Transverse colon (tissue), 4 donors: ENCODE measurements at places on chromosomes 7 and 10. TPM values are rescaled to one million over a fixed set of nuclear protein-coding genes. Genes with fewer than 3 reads are reported as not detected.
A peak's percentile ranks its signal among the peaks of the same experiment; 100 is the strongest.

- peak; percentile 21 for DNase-seq
Measured at GRCh38 chr7:41065663-41066062, 637.2 kb downstream of the INHBA start.

DNA sequence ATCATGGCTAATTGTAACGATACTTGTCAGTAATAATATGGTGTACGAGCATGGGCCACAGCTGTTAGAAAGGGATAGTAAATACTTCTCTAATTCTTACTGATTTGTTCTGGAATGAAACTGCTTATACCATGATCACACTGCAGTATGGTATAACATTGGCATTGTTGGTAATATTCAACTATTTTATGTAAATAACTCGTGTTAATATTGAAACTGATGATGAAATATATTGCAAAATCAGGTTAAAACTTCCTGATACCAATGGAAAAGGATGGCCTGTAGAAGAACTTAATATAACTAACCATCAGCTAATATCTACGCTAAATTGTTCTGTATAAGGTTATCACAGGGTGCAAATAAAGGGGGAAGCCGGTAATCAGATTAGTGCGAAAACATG, 10.3 kb downstream of the OR2A14 start:
- DNase-seq = no peak

GRCh38 chr10:88427024-88427423, 156.1 kb downstream of the RNLS start:
- DNase-seq = no peak

GRCh38 chr10:126062131-126063032, 166.0 kb downstream of the FANK1 start:
- DNase-seq = peak; percentile 40

DNA sequence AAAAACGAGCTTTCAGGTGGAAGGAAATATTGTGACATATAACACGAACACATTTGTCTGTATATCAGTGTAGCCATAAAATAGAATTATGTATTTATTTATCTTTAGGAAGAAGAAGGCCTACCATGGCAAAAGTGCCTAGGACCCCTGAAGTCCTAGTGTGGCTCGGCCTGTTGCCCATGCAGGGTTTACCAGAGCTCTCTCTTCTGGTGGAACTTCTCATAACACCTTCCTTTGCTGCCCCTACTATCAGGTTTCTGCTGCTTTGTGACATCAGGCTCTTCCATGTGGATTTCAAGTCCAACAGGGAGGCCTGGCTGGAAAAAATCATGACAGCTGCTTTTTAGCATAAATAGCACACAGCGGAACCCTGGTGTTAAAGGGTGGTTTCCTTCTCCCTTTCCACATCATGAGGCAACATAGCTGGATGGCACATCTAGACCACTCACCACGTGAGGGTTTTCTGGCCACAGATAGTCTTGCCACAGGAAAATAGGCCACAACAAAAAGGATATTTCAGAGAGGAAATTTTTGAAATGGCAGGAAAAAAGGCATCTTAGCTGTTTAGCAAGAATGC, 44.8 kb upstream of the ADO start:
- no peak for DNase-seq

- peak; percentile 26 for DNase-seq
Measured at GRCh38 chr10:50577681-50578350, 45.9 kb downstream of the SGMS1 start.

GRCh38 chr7:156192921-156193320, 380.7 kb upstream of the SHH start:
- DNase-seq = no peak

DNA sequence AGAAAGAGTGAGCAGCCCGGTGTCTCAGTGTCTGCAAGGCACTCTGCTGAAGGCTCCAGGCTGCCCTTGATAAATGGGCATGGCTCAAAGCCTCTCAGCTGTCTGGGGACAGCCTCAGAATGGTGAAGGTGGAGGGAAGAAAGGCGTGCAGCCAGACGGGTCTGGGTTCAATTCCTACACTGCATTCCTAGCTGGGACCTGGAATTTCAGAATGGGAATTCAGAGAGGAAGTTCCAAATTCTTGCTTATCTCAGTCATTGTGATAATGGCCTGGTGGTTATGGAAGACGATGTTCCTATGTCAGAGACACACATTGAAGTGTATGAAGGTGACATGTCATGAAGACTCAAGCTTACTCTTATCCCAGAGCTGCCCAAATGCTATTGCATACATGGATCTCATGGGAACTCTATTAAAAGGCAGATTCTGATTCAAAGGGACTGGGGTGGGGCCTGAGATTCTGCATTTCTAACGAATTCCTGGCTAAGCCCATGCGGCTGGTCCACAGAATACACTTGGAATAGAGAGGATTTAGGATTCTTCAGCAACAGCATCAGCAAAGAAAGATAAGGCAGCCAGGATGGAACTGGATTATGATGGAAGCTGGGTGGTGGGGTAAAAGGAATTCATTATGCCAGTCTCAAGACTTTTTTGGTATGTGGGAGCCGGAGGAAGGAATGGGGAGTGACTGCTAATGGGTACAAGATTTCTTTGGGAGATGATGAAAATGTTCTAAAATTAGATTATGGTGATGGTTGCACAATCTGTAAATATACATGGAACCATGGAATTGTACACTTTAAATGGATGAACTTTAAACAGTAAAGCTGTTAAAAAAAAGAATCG, 82.6 kb upstream of the ZMIZ1 start:
- no peak for DNase-seq

DNA sequence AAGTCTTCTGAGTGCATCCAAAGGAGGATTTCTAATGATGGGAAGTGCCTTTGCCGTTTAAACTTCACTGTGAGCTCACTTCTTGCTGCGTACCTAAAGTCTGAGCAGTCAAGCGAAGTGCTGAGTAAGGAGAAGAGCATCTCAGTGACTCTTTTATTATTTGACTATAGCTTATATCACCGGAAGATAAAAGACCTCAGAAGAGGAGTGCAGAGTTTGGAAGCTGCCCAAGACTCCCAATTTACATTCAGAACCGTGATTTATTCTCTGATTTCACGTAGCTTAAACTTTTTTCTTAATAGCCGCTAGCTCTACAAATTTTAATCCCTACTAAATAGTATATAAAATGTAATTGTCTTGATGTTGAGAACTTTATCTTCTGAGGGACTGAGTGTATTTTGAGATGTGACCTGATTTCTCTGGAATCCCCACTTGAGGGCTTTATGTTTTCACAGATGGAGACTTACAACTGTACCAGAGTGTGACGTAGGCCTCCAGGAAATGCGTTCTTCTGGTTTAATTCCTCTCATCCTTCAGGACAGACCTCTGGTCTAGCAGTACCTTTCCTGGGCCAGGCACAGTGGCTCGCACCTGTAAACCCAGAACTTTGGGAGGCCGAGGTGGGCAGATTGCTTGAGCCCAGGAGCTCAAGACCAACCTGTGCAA, 51.1 kb downstream of the CAMK1D start:
- DNase-seq = no peak

DNA sequence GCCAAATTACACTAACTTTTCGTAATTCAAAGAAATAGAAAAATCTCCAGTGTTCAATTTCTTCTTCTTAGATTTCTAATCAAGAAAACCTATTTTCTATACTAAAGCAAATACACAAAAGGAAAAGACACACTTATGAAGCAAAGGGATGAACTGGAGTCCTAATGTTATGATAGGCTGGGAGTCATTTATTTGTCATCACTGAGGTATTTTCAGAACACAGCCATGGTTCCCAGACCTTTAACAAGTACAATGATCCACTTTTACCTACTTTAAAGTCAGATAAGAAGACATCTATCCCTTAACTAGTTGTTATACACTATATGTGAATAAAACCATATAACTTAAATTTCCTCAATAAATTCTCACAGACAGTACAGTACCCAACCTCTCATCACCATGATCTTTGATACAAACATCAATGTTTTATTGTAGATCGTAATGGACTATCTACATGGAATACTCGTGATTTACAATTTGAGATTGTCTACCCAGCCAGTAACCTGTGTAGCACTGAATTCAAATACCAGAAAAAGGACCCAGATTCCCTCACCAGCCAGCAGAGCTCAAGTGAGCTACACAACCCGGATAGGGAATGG, 12.5 kb downstream of the ASNS start:
- DNase-seq = no peak

- no peak for DNase-seq
Measured at GRCh38 chr7:3806516-3806915, 505.5 kb downstream of the SDK1 start.

GRCh38 chr7:30458311-30458710, 20.3 kb downstream of the NOD1 start:
- DNase-seq = no peak

DNA sequence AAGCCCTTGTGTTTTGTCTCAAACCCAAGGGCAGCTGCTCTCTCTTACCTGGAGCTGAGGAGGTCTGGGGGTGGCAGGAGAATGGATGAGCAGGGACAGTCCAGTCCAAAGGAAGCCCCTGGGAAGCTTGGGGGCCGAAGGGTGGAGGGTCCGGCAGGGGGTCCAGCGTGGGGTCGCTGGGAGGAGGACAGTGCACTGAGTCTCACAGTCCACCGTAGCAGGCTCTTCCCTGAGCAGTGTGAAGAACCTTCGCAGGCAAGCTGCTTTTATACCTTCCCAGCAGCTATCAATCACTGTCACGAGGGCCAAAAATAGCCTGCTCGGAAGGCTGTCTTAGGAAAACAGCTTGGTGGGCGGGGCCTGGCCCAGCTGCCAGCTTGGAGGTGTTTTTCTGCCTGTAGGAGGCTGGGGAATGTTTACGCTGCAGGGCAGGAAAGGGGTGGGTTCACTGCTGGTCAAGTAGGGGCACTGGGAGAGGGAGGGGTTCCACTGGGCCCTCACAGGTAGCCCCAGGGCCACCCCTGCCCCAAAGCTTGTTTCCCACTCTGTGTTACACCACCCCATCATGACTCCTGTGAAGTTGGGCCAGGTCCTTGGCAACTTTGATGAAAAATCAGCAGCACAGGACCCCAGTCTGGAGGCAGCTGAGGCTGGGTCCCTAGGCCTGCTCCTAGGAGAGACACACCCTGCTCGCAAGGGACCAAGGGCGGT, at the start of gene DEPP1:
DEPP1 (minus strand) TSS at position 240 of the 711 bp plus-strand sequence. CDS start 779 bp downstream, outside the sequence.
- peak; percentile 94 for DNase-seq

DNA sequence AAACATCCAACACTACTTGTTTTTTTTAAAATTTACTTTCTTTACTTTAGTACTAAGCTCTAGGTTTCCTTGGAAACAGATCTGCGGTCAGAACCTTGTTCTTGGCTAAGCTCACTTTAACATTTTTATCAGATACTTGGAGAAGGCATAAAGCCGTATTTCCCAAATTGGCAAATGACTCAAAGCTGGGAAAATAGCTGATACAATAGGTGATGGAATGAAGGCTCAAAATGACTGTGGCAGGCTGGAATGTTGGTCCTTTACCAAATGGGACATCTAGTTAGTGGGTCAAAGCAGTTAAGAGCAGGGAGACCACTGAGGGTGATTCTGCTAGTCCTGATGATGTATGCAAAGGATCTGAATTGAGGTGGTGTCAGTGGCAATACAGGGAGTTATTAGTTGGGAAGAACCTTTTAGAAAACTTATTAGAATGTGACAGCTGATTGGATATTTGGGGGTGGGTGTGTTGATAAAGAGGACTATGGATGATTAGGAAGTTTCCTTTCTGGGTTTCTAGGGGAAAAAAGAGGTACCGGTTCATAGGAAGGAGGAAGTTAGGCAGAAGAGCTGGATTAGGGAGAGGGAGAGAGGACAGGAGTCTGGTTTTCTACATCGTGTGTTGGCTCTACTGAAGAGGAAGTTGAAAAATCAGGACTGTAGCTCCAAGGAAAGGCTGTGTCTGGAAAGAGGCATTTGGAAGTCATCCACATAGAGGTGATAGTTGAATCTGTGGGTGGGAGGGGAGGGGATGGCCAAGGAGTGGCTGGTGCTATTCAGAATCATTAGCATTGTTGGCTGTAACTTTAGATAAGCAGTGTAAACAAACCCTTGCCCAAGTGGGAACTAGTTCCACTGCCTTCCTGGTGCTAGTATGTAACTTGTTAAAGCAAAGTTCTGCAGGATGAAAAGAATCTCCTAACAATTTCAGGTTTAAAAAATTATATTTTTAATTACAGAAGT, 13.1 kb downstream of the PLCE1 start:
- DNase-seq = peak; percentile 64

DNA sequence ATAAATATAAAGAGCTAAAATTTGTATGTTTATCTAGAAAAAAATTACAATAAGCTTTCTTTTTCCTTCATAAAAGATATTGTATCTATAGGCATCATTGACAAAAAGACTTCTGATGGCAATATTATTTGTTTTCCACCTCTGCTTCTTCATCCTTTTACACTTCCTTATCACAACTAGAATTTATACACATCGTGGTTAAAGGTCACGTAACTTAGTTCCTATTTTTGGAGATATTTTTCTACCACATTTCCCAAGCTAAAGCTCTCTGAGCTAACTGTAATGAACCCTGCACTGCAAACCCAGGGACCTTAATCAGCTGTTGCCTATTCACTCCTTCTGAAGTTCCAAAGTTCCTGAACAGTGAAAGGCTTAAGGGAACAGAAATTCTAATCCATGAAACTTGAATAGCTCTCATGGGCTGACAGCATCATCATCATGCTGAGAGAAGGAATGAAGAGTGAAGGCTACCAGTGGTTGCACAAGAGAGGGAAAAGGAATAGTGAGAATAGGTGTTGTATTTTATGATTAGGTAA, 106.1 kb upstream of the SLC13A1 start:
- no peak for DNase-seq

- no peak for DNase-seq
Measured at GRCh38 chr10:85061401-85061800, 733.0 kb downstream of the CCSER2 start.

DNA sequence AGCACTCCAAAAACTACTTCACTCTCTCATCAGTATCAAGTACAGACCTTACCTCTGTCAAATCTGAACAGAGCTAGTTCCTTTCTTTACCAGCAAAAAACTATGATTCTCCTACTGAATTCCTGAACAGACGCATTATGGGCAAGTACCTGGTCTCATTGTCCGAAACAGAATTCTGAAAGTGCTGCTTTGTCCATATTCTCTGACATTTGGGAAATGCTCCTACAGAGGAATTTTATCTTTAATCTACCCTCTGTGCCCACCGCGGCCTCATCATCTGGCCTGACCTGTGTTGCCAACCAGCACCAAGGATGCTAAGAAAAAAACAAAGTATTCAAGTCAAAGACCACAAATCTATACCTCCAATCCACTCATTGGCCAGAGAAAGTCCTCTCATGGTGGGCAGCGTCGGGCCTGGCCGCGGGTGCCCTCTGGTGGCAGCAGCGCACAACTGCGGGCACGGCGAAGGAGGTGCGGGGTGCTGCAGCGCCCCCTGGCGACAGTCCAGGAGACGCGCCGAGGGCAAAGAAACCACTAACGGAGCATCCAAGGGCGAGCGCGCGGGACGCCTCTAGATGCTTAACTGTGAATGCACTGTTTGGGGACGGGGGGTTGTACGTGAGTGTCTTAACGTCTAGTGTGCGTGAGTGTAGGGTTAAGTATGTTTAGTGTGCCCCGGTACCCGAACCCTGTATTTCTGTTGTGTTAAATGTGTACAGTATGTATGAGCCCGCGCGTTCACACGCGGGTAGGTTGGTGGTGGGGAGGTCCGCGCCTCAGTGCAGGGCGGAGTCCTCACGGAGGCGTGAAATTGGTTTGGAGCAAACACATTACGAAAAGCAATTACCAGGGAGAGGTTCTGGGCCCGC, 5.0 kb upstream of the GBX1 start:
- DNase-seq = peak; percentile 78

The ST8SIA6 gene
- 1.2 TPM for total RNA-seq

The TFPI2 gene
- 0.68 TPM for total RNA-seq

The ABCA13 gene
- 0.96 TPM for total RNA-seq

The IFIT3 gene
- total RNA-seq = 5.1 TPM

The NCF1 gene
- total RNA-seq = 6.6 TPM

The TDRD1 gene
- not detected for total RNA-seq

The CLCN1 gene
- total RNA-seq = not detected
